ENCODE measurements at places on chromosomes 7 and 10. TPM values are rescaled to one million over a fixed set of nuclear protein-coding genes. Genes with fewer than 3 reads are reported as not detected.
A peak's percentile ranks its signal among the peaks of the same experiment; 100 is the strongest.

DNA sequence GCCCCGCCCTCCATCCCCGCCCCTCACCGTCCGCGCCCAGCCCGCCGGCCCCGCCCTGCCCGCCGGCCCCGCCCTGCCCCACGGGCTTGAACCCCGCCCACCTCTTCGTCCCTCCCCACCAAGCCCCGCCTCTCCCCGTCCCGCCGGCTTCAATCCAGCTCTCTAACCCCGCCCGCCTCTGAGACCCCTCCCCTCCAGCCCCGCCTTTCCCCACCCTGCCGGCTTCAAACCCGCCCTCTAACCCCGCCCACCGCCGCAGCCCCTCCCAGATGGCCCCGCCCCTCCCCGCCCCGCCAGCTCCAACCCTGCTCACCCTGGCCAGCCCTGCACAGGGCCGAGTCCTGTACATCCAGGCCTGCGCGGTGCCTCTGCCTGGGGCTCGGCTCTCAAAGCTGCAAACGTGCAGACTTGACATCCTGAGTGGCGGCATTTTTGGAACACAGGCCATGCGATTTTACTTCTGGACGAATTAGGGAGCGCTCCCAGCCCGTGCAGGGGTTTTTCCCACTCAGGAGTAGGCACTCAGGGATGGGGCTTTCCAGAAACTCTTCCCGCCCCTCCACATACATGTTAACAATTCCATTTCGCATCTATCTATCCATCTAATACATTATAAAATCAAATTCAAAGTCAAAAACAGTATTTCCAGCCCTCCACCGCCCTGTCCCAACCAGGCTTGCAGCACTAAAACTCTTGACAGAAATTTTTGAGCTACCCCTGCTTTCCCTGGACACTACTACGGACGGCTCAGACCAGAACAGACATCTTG, 477 bp upstream of the NMT2 start:
- peak; percentile 34 for DNase-seq

The IL2RA gene
- total RNA-seq = not detected

The TAC1 gene
- not detected for total RNA-seq

The ERLIN1 gene
- total RNA-seq = 75.2 TPM

GRCh38 chr7:105346593-105347322, 42.0 kb downstream of the SRPK2 start:
- no peak for DNase-seq

- no peak for DNase-seq
Observed at GRCh38 chr7:78124216-78124615, 325.6 kb downstream of the PHTF2 start.

GRCh38 chr7:138919216-138919615, 62.0 kb downstream of the KIAA1549 start:
- DNase-seq = no peak

DNA sequence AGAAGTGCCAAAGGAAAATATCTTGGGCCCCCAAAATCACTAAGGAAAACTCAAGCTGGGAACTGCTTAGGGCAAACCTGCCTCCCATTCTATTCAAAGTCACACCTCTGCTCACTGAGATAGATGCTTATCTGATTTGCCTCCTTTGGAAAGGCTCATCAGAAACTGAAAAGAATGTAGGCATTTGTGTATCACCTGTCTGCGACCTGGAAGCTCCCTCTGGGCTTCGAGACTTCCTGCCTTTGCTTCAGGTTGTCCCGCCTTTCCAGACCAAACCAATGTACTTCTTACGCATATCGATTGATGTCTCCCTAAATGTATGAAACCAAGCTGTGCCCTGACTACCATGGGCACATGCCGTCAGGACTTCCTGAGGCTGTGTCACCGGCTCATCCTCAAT, 14.5 kb upstream of the LRRC72 start:
- DNase-seq = no peak

GRCh38 chr10:127802531-127803095, 65.6 kb downstream of the FOXI2 start:
- peak; percentile 20 for DNase-seq

DNA sequence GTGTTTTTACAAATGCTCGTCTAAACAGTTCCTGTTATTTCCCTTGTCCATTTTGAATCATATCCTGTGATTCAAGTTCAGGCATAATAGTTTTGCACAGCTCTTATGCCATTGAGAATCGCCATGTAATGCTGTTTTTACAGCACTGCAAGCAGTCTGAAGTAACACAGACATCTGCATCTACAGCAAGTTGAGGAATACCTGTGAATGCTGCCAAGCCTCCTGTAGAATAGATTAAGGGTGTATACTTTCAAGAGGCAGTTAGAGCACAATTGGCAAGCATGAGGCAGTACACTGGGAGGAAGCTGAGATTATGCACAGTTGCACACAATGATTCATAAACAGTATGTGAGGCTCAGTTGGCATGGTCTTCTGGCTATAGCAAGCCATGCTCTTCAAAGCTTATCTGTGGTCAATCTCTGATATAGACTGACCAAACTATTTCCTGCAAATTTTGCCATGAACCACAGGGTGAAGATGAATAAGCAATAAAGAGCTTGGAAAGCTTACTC, 121.9 kb upstream of the AKR1E2 start:
- DNase-seq = peak; percentile 99

DNA sequence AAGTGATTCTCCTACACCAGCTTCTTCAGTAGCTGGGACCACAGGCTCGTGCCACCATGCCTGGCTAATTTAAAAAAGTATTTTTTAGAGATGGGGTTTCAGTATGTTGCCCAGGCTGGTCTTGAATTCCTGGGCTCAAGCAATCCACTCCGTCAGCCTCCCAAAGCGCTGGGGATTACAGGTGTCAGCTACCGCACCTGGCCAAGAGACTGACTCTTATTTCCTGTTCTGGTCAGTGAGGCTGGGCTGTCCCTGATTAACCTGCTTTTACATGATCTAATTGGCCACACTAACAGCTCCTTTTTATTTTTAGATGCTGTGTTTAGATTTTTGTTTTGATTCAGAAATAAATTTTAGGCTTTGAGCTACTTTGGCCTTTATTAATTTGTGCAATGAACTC, 203.9 kb downstream of the NXPH1 start:
- DNase-seq = no peak

- DNase-seq = no peak
Observed at GRCh38 chr10:79345241-79346011, 1.8 kb upstream of the PPIF start.

- no peak for DNase-seq
Observed at GRCh38 chr10:24502801-24503460, 220.8 kb downstream of the ARHGAP21 start.

The SLC39A12 gene
- total RNA-seq = not detected

GRCh38 chr7:90869335-90869734, 273.2 kb downstream of the CDK14 start:
- no peak for DNase-seq

The RHOBTB1 gene
- total RNA-seq = 5.9 TPM

The CALHM2 gene
- not detected for total RNA-seq

The TMEM196 gene
- total RNA-seq = not detected

DNA sequence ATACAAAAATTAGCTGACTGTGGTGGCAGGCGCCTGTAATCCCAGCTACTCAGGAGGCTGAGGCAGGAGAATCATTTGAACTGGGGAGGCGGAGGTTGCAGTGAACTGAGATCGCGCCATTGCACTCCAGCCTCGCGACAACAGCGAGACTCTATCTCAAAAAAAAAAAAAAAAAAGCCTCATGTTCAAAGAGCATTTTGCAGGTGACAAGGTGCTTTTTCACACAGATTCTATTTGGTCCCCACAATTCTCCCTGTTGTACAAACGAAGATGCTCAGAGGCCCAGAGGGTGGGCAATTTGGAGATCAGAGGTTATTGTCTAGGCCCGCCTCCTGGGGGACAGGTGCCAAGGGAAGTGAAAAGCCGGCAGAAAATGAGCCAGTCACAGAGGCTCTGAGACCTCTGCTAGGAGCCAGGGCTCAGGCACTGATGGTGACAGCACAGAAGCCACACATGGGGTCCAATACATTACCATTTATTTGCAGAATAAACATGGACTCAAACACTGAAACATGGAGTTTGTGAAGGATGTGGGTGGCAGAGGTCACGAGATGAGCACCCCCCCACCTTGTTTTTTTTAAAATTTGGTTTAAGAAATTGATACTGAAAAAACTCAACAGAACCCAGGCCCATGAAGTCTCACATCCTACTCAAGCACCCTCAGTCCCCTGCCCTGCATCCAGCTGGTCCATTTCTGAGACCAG, 882 bp upstream of the GAL3ST4 start:
- DNase-seq = no peak

DNA sequence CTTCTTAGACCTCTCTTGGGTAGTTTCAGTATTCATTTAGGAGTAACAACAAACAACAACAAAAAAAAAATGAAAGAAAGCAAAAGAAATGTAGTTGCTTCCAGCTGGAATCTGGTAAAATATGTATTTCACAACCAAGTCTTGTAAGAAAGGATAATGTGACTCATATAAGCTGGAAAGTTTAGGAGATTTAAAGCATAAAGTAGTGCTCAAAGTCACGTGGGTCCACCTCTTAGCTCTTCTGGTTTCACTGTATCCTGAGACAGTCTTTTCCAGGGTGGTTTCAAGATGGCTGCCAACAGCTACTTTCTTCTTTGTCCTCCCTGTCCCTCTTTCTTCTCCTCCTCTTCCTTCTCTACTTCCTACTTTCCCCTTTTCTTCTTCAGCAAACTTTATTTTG, 69.5 kb upstream of the CDK13 start:
- no peak for DNase-seq

DNA sequence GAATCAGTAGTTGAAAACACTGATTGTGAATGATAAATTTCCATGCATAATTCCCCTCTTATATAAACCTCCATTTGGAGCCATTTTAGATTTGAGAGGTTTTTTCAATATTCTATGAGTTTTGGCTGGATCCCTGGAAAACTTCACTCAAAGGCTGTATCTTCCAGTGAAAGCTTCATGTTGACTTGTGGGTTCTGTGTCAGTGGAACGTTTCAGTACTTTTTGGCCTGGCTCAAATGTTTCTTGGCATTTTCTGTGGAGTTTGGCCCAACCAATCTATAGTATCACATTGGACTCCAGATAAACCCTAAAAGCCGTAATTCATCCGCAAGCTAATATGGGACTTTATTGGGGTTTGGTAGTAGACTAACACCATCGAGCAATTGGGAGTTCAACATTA, 172.6 kb upstream of the PRPS1L1 start:
- DNase-seq = no peak

The UTF1 gene
- total RNA-seq = not detected

- no peak for DNase-seq
Observed at GRCh38 chr7:151245360-151246101, 3.0 kb downstream of the SMARCD3 start.

The CCDC136 gene
- total RNA-seq = 5.7 TPM

- peak; percentile 91 for DNase-seq
Observed at GRCh38 chr10:29471544-29471859, 163.3 kb downstream of the SVIL start.

- no peak for DNase-seq
Observed at GRCh38 chr10:100707261-100707848, 38.0 kb upstream of the PAX2 start.

DNA sequence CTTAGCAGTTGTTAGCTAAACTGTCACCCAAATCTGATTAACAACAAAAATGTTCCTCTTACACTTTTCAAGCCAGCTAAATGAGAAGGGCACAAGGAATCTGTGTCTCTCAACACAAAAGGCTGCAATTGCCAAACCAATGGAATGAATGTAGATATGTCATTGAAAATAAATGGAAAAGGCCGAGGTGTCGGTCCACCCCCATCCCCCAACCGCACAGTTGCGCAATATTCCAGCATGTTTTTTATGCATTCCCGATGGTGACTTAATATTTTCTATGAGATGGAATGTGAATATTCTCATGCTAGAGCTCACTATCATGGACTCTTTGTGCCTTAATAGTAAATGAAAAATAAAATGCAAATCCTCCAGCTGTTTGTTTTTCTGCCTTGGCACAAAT, 181.6 kb upstream of the LRGUK start:
- no peak for DNase-seq

DNA sequence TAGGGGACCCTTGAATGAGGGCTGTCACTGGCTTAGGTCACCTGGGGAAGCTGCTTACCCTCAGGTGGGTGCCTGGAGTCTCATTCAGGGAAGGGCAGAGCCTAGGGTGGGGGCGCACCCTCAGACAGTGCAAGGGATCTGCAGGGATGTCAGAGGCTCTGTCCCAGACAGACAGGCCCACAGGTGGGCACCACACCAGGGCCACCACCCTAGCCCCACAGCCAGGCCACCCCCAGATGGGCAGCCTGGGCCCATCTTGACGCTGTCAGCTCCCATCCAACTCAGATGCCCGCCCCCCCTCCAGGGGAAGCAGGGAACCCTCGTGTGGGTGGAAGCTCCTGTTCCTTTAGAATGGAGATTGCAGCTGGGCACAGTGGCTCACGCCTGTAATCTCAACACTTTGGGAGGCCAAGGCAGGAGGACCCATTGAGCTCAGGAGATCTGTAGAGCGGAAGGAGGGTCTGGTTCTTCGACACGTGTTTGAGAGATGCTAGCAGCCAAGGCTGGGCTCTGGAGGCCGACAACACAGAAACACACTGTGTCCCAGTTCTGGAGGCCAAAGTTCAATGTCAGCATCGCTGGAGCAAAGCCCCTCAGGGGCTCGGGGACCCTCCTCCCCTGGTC, 58.5 kb upstream of the DNAJB6 start:
- no peak for DNase-seq

GRCh38 chr7:25369786-25370185, 141.5 kb upstream of the NPVF start:
- no peak for DNase-seq

The PALD1 gene
- 1.4 TPM for total RNA-seq

- DNase-seq = peak; percentile 92
Observed at GRCh38 chr10:110774069-110775019, 97.4 kb upstream of the PDCD4 start.

DNA sequence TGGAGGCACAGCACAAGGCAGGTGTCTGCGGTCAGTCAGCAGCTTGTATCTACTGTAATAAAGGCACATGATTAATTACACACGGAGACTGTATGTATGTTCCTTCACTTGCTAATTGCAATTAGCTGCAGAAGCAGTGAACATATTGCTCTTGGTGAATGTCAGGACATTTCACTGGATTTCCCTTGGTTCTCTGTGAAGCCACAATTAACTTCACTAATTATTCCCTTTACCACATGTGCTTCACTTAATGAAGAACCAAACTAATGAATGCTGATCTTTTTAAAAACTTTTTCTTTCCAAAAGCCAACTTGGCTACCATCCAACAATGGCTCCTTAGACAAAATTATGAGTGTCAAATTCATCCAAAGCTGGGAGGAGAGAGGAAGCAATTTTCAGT, 290.7 kb downstream of the ADRA2A start:
- DNase-seq = no peak

- DNase-seq = no peak
Observed at GRCh38 chr7:22147868-22148267, 202.2 kb upstream of the CDCA7L start.

DNA sequence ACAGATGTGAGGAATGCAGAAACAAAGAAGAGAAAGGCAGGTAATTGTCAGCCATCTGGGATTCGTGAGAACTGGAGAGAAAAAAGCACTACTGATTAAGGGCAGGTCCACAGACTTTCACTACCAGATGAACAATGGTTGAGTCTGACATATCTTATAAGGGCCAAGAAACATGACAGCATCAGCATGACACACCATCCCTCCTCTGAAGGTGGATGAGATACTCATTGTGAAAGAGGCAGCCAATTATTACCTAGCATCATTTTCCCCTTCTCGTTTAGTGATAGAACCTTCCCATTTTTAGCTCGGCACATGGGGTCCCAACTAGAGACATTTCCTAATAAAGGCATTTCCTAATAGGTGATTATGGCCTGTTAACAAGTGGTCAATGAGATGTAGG, 19.2 kb upstream of the MET start:
- DNase-seq = peak; percentile 56

GRCh38 chr10:104368381-104368780, 14.7 kb downstream of the CFAP58 start:
- no peak for DNase-seq

The EBF3 gene
- total RNA-seq = not detected

The CDK14 gene
- 6.9 TPM for total RNA-seq

Data from HT1080 (cell line).